Hair follicular keratinocyte (primary cell): ENCODE measurements at places on chromosomes 16 and 17. TPM values are rescaled to one million over a fixed set of nuclear protein-coding genes. Genes with fewer than 3 reads are reported as not detected.

INCA1 gene
- 0.08 TPM in 1 of 2 replicates, not detected in the other for total RNA-seq

B4GALNT2 gene
- 0.49 and 3.5 TPM in 2 replicates for total RNA-seq

OTOP3 gene
- 0.08 and 0.27 TPM in 2 replicates for total RNA-seq

KRT27 gene
- not detected in 2 replicates for total RNA-seq

SALL1 gene
- total RNA-seq: 0.04 TPM in 1 of 2 replicates, not detected in the other

TMEM220 gene
- 0.86 and 2.3 TPM in 2 replicates for total RNA-seq

RCVRN gene
- total RNA-seq: not detected in 2 replicates

PRSS33 gene
- not detected in 2 replicates for total RNA-seq

SLC38A8 gene
- total RNA-seq: not detected in 2 replicates

PPM1E gene
- under 0.01 and 0.04 TPM in 2 replicates for total RNA-seq

ITGAE gene
- total RNA-seq: 14.4 and 28.5 TPM in 2 replicates

MSLN gene
- 0.78 and 3.8 TPM in 2 replicates for total RNA-seq

CLUH gene
- total RNA-seq: 72.5 and 120 TPM in 2 replicates

CACNG4 gene
- total RNA-seq: 0.08 TPM in 1 of 2 replicates, not detected in the other

HCRT gene
- total RNA-seq: not detected in 2 replicates

COG4 gene
- 41.7 and 45.8 TPM in 2 replicates for total RNA-seq

ACSM2A gene
- total RNA-seq: not detected in 2 replicates

HSD11B2 gene
- total RNA-seq: 0.23 TPM in 1 of 2 replicates, not detected in the other

KRTAP9-2 gene
- total RNA-seq: not detected in 2 replicates

FOXL1 gene
- total RNA-seq: 6.0 and 7.9 TPM in 2 replicates

GPRC5C gene
- 1.9 and 9.1 TPM in 2 replicates for total RNA-seq

NPW gene
- total RNA-seq: 0.68 TPM in 1 of 2 replicates, not detected in the other

GEMIN4 gene
- 19.6 and 34.1 TPM in 2 replicates for total RNA-seq

CMTM4 gene
- total RNA-seq: 13.7 and 13.9 TPM in 2 replicates

NPIPA8 gene
- 0.23 and 0.80 TPM in 2 replicates for total RNA-seq

TM4SF5 gene
- not detected in 2 replicates for total RNA-seq

EXOC3L1 gene
- total RNA-seq: 0.08 TPM in 1 of 2 replicates, not detected in the other

PIMREG gene
- 9.8 and 33.9 TPM in 2 replicates for total RNA-seq

LHX1 gene
- not detected in 2 replicates for total RNA-seq

CCL14 gene
- total RNA-seq: not detected in 2 replicates

PRCD gene
- 0.84 and 1.4 TPM in 2 replicates for total RNA-seq

SPATA32 gene
- total RNA-seq: not detected in 2 replicates

EME2 gene
- total RNA-seq: 2.6 and 3.3 TPM in 2 replicates

PPP1R27 gene
- not detected in 2 replicates for total RNA-seq
